ENCODE measurements at places on chromosomes 12 and 14.
A peak's percentile ranks its signal among the peaks of the same experiment; 100 is the strongest.

DNA sequence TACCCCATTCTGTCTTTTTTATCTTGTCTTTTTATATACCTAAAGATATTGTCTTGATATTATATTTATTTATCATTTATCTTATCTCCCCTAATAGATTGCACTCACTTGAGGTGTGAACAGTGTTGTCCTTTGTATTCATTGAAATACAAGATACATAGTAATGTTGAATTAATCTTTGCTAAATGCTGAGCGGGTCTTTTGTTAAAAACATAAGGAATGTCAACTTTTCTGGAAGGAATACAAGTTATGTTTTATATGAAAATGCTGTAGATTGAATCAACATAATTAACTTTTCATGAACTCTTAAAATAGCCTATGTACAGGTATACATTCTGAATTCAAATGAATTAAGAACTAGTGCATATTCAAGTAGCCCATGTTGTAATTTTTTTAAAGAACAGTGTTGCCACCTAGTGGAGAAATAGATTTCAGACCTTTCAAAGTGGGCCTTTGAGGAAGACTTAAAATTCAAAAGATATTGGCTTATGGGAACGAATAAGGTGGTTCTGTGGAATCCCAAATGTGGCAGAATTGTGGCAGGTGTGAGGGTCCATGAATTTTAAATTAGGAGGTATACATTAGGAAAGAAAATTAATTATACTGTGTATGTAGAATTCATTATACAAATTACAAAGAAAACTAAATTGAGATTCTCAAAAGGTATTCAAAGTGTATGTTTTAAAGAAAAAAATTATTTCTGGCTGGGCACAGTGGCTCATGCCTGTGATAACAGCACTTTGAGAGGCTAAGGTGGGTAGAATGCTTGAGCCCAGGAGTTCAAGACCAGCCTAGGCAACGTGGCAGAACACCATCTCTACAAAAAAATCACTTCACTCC lies 19.1 kb downstream of the BBOF1 start:
- DNase-seq = peak; percentile 64

GRCh38 chr12:106956048-106956578 lies 406 bp downstream of the TMEM263 start:
- DNase-seq = peak; percentile 75

DNA sequence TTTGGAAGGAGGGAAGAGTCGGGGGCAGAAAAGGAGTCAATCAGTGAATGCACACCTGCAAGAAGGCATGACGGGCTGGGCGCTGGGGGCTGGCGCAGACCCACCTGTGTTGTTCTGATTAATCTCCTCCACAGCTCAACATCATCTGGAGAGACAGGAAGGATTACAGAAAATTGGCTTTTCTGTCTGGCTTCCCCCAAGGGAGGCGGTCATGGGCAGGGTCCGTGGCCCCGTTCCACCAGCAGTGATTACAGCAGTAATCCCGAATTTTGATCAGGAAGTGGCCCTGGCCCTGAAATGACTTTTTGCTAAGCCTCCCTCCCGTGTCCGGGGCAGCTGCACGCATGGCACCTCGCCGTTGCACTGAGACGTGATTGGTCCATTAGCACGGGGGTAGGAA lies 24.4 kb upstream of the GALNT9 start:
- no peak for DNase-seq

GRCh38 chr12:85253853-85254252 lies 26.2 kb upstream of the ALX1 start:
- DNase-seq = no peak

GRCh38 chr12:15710860-15711510 lies 78.2 kb downstream of the EPS8 start:
- no peak for DNase-seq

- DNase-seq = no peak
Observed at GRCh38 chr14:64935508-64935907, 7.0 kb downstream of the GPX2 start.
